Osteoblast (primary cell): ENCODE measurements at places on chromosomes 13 and 19.
A peak's percentile ranks its signal among the peaks of the same experiment; 100 is the strongest.

GRCh38 chr19:48925240-48925843 lies 8.2 kb upstream of the DHDH start:
- DNase-seq: peak; percentile 85

DNA sequence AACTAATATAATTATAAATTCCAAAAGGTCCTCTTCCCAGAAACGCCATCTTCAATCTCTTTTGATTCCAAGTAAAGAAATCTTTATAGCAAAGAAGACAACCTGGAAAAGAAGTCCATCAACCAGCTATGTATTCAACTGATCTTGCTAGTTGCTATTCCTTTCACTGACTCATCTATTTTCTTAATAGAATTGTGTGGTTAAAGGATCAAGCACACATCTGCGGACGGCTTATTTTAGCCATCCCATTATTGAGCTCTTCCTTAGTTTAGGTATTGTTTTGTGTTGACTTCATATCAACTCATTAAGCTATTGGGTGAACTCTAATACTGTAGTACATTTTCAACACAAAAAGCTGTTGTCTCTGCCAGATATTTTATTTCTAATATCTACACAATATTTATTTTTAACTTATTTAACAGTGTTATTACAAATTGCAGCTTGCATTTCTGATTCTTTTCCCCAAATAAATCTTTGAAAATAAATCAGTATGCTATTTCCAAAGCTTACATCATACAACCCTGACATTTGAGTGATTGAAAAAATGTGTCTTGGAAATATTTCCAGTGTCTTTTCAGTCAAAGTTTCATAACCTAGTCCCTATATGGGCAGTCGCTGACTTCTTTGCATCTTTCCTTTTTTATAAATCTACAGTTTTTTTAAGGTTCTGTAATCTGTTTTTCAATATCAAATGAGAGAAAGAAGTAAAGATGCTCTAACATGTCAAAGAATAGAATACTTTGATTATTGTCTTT lies 158.8 kb upstream of the SPRY2 start:
- DNase-seq: no peak

- DNase-seq: no peak
These were observed 75.5 kb downstream of the COL4A1 start for GRCh38 chr13:110231348-110232047.

GRCh38 chr19:5718579-5719273 lies 1.2 kb downstream of the LONP1 start:
- peak; percentile 92 for DNase-seq

DNA sequence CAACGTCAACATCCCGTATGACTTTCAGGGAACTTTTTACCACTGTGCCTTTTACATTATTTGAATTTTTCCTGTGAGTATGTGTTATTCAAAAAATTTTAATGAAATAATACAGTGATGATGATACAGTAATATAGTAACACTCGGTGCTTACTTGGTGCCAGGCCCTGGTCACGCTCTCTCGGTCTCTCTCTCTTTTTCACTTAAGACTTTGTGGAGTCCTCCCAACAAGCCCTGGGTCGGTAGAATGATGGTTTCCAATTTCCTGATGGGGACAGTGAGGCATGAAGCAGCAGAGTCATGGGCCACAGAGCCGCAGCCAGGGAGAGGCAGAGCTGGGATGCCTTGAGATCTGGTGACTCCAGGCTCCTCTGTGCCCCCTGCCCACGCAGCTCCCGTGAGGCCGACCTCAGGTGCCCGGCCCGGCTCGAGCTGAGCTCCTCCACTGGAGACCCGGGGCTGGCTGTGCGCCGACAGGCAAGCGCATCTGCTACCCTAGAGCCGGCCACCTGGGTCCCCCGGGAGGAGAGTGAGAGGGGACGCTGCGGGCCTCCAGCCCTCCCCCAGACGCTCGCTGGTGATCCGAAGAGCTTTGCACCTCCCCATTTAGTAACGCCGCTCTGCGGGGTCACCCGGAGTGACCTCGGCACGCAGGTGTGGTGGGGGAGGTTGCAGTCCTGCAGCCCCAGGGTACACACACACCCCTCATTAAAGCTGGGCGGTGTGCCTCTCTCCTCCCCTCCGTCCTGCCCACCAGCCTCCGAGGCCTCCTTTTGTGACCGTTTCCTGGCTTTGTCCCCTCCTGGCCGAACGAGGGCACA lies 4.4 kb upstream of the SBK3 start:
- peak; percentile 97 for DNase-seq

GRCh38 chr13:95541308-95541707 lies 11.2 kb upstream of the CLDN10 start:
- DNase-seq: no peak

- DNase-seq: no peak
These were observed 34.0 kb downstream of the CEBPA start for GRCh38 chr19:33268162-33268991.

DNA sequence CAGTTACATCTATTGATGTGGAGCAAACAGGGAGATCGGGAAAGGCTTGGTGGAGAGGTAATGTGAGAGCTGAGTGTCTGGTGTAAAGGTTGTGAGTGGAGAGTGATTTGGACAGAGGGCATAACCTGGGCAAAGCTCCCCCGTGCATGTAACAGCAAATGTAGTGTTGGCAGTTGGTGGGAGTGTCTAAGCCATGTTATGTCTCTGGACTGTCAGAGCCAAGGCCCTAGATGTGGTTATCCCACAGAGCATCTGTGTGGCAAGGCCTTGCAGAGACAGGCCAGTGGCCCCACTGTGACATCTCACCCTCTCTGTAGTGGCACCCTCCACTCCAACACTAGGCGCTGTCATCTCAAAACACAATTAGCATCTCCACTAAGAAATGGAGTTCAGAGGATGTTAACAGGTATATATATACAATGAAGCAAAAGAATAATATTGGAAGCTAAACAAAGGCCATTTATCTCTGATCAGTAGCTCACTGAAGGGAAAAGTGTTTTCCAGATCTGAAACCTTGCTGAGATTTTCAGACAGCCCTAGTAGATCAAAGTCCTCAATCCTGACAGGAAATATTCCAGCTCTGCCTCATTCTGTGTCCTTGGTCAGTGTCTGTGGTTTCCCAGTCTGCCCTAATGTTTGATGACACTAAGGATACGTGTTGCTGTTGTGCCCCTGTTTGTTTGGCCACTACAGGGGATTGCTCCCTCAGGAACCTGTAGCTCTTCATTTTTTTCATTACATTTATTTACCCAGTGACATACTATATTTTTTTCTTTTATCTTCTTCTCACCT lies 20.2 kb downstream of the POLR1D start:
- DNase-seq: no peak

DNA sequence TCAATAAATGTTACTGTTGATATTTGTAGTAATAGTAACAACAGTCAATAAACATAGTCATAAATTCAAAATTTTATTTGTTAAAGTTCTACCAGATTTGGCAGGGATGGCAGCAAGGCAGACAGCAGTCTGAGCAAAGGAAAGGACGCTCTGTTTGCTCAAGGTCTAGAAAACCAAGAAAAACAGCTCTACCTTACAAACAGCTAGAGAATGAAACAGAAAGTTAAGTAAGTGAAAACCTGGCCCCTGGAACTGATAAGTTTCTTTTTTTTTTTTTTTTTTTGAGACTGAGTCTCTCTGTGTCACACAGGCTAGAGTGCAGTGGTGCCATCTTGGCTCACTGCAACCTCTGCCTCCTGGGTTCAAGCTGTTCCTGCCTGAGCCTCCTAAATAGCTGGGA lies 27.9 kb downstream of the ENOX1 start:
- DNase-seq: no peak

- DNase-seq: no peak
These were observed 196.9 kb upstream of the UBL3 start for GRCh38 chr13:30047154-30047874.
